Pancreas (tissue), 10 donors: ENCODE measurements at places on chromosomes 6 and 20.

- H3K27me3 ChIP-seq = no peaks in the 10 kb centered on the region
- no peaks in the 10 kb centered on the region for H3K36me3 ChIP-seq
- peaks cover 18% of the 10 kb centered on the region for H3K4me1 ChIP-seq
Observed at GRCh38 chr20:53905019-53905819, 165.2 kb downstream of the BCAS1 start.

DNA sequence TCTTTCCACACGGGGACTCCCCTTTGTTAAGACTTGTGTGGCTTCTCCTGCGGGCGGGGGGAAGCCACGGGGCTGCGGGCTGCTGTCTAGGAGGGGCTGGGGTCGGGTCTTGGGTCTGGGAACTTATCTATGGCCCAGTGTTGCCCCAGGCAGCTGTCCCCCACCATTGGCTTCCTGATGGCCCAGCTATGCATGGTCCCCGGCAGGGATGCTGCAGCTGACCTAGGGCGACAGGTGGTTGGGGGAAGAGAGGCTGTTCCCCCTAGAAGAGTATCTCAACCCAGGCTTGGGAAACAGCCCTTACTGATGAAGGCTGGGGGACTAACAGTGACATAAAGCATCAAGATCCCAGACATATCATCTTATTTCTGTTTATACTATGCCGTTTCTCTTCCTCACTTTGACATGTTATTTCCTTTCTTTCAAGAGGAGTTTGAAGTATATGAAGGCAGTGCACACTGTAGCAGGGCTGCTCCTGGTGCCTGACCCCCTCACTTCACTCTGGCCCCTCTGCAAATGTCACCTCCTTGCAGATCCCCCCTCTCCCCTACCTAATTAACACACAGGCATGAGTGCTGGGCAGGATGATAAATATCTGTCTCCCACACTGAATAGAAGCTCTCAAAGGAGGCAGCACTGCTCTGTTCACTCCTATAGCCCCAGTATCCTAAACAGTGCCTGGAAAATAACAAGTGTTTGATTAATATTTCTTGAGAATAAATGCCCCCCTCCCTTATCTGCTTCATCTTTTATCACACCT is 87.0 kb downstream of the HIVEP2 start:
- H3K27me3 ChIP-seq = no peaks in the 10 kb centered on the region
- no peak for DNase-seq
- H3K4me3 ChIP-seq = no peak overlapping the region
- peaks cover 2% of the 10 kb centered on the region for H3K4me1 ChIP-seq

- no peak overlapping the region for H3K4me3 ChIP-seq
- no peak for DNase-seq
- no peak overlapping the region for H3K27ac ChIP-seq
- H3K4me1 ChIP-seq = no peaks in the 10 kb centered on the region
Observed at GRCh38 chr6:137170266-137171052, 3.0 kb downstream of the IL22RA2 start.

DNA sequence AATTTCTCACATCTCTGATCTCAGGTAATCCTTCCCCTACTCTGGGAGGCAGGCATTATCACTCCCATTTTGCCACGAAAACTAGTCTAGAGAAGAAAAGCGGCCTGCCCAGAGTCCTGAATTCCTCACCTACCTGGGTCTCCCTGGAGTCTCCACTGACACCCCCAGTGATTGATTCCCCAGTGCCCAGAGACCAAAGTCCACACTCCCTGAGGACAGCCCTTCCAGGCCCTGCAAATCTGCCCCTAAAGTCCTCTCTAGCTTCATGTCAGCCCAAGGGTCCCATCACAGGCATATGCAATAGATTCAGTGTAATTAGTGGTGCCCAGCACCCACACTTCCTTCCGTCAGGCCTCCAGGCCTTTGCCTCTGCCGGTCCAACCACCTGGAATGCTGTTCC is 47.2 kb downstream of the MAFB start:
- H3K4me1 ChIP-seq = no peaks in the 10 kb centered on the region
- no peak overlapping the region for H3K27ac ChIP-seq
- DNase-seq = no peak
- H3K4me3 ChIP-seq = no peak overlapping the region
- H3K27me3 ChIP-seq = no peaks in the 10 kb centered on the region

- no peak overlapping the region for H3K27ac ChIP-seq
- H3K4me3 ChIP-seq = no peak overlapping the region
- H3K27me3 ChIP-seq = peaks cover 3% of the 10 kb centered on the region
- no peaks in the 10 kb centered on the region for H3K36me3 ChIP-seq
- no peak for DNase-seq
Observed at GRCh38 chr6:164826831-164827468, 482.5 kb downstream of the C6orf118 start.

GRCh38 chr6:14540276-14540675 is 422.7 kb downstream of the CD83 start:
- H3K36me3 ChIP-seq = no peaks in the 10 kb centered on the region
- H3K4me1 ChIP-seq = no peaks in the 10 kb centered on the region
- no peak for DNase-seq
- H3K27me3 ChIP-seq = no peaks in the 10 kb centered on the region
- H3K4me3 ChIP-seq = no peak overlapping the region

- no peak overlapping the region for H3K27ac ChIP-seq
- no peaks in the 10 kb centered on the region for H3K4me1 ChIP-seq
- no peaks in the 10 kb centered on the region for H3K27me3 ChIP-seq
- no peaks in the 10 kb centered on the region for H3K36me3 ChIP-seq
Observed at GRCh38 chr20:24773751-24774201, 175.3 kb upstream of the CST7 start.

DNA sequence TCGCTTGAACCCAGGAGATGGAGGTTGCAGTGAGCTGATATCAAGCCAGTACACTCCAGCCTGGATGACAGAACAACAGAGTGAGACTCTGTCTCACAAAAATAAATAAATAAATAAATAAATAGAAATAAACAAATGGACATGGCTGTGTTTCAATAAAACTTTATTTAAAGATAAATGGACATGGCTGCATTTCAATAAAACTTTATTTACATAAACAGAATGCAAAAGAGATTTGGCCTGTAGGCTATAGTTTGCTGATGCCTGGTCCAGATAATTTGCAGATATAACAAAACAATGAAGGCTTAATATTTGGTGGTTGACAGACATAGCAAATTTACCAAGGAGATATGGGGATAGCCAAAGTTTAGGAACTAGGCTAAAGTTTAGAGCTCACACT is 66.8 kb downstream of the ZNF831 start:
- H3K27ac ChIP-seq = no peak overlapping the region
- no peak for DNase-seq
- H3K36me3 ChIP-seq = no peaks in the 10 kb centered on the region

DNA sequence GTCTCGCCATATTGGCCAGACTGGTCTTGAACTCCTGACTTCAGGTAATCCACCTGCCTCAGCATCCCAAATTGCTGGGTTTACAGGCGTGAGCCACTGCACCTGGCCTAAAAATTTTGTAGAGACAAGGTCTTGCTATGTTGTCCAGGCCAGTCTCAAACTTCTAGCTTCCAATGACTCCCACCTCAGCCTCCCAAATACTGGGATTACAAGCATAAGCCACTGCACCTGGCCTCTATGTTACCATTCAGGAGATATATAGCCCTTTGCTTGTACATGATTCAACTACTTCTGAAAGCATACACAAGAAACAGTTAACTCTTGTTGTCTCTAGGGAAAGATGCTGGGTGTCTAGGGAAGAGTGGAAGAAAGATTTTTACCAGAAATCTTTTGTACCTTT is 19.0 kb upstream of the NCOA3 start:
- no peak overlapping the region for H3K4me3 ChIP-seq
- no peaks in the 10 kb centered on the region for H3K36me3 ChIP-seq
- no peak overlapping the region for H3K27ac ChIP-seq

- no peak overlapping the region for H3K4me3 ChIP-seq
- no peaks in the 10 kb centered on the region for H3K4me1 ChIP-seq
- no peaks in the 10 kb centered on the region for H3K27me3 ChIP-seq
- H3K36me3 ChIP-seq = no peaks in the 10 kb centered on the region
Observed at GRCh38 chr6:143961066-143961465, 47.0 kb downstream of the PLAGL1 start.

DNA sequence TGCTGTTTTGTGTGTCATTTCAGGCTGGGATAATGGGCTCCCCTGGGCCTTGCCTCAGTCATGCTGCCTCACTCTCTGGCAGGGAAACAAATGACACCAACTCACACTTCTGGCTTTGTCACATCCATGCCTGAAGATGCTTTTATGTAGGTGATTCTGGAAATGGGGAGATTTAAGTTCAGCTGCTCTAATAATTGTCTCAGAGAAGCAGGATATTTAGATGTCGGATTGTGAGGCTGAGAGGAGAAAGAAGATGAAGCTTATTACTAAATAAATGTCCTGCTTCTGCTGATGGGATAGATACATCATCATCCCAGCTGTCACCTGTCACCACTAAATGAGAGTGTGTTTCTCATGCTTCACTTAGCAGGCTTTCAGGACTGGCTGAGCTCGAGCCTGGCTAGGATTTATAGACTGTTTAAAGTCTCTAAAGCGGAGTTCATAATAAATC is 480.2 kb upstream of the SPTLC3 start:
- no peaks in the 10 kb centered on the region for H3K4me1 ChIP-seq
- DNase-seq = no peak
- no peak overlapping the region for H3K4me3 ChIP-seq
- H3K27ac ChIP-seq = no peak overlapping the region
- no peaks in the 10 kb centered on the region for H3K36me3 ChIP-seq

- H3K36me3 ChIP-seq = peaks cover 23% of the 10 kb centered on the region
- no peaks in the 10 kb centered on the region for H3K4me1 ChIP-seq
- H3K27me3 ChIP-seq = no peaks in the 10 kb centered on the region
- DNase-seq = no peak
- no peak overlapping the region for H3K4me3 ChIP-seq
- H3K27ac ChIP-seq = no peak overlapping the region
Observed at GRCh38 chr20:63966944-63967322, 2.8 kb downstream of the ZNF512B start.

- H3K4me1 ChIP-seq = no peaks in the 10 kb centered on the region
- no peaks in the 10 kb centered on the region for H3K27me3 ChIP-seq
- no peak for DNase-seq
- H3K4me3 ChIP-seq = no peak overlapping the region
- H3K36me3 ChIP-seq = no peaks in the 10 kb centered on the region
Observed at GRCh38 chr6:137471986-137472385, 22.2 kb downstream of the OLIG3 start.

DNA sequence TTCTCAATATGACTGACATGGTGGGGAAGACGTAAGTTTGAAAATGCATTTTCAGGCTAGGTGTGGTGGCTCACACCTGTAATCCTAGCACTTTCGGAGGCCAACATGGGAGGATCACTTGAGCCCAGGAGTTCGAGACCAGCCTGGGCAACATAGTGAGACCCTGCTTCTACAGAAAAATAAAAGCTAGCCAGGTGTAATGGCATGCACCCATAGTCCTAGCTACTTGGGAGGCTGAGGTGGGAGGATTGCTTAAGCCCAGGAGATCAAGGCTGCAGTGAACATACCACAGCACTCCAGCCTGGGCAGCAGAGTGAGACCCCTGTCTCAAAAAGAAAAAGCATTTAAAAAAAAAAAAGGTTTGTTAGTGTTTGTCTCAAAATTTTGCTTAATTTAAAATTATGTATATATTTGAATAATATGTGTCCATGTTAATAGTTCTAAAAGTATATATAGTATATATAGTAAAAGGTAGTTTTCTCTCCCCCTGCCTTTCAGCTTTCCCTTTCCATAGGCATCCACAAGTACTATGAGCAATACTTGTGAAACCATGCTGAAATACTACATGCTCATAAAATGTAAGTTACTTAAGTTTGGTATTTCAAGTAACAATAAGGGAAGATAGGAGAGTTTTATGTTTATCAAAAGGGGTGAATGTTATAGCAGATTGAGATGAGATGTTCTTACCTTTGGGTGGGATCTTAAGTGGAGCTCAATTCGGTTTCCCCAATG is 15.1 kb downstream of the PTPRA start:
- no peaks in the 10 kb centered on the region for H3K27me3 ChIP-seq
- H3K27ac ChIP-seq = no peak overlapping the region
- DNase-seq = no peak
- H3K36me3 ChIP-seq = no peaks in the 10 kb centered on the region

- no peaks in the 10 kb centered on the region for H3K27me3 ChIP-seq
- H3K4me1 ChIP-seq = no peaks in the 10 kb centered on the region
- no peak overlapping the region for H3K27ac ChIP-seq
- H3K4me3 ChIP-seq = no peak overlapping the region
- DNase-seq = no peak
- H3K36me3 ChIP-seq = no peaks in the 10 kb centered on the region
Observed at GRCh38 chr6:141521440-141521839, 611.3 kb upstream of the GJE1 start.

DNA sequence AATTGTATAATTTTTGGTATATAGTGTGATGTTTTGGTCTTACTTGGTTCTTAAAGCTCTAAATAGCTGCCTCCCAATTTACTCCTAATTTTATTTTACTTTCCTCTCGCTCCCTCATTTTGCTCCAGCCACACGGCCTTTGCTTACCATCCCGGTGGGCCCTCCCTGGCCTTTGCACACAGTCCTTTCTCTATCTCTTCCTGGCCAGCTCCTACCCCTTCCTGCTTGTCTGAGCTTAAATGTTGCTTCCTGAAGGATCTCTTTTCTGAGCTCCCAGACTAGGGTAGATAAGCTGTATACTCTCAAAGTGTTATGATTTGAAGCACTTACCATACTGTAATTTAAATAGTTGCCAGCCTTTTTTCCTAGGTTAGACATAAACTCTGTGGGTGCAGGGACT is 121.7 kb downstream of the UTRN start:
- H3K4me3 ChIP-seq = no peak overlapping the region
- no peak for DNase-seq
- no peaks in the 10 kb centered on the region for H3K36me3 ChIP-seq
- no peak overlapping the region for H3K27ac ChIP-seq
- H3K4me1 ChIP-seq = peaks cover 12% of the 10 kb centered on the region
- H3K27me3 ChIP-seq = no peaks in the 10 kb centered on the region

- H3K4me1 ChIP-seq = no peaks in the 10 kb centered on the region
- no peak overlapping the region for H3K4me3 ChIP-seq
- no peak for DNase-seq
Observed at GRCh38 chr20:50561379-50562078, 51.3 kb downstream of the PTPN1 start.
